Neural crest cell (in vitro differentiated cells): ENCODE measurements at places on chromosomes 12 and 14.

- no peak for DNase-seq
Observed at GRCh38 chr12:118038137-118038536, 21.6 kb downstream of the RFC5 start.

- no peak for DNase-seq
Observed at GRCh38 chr12:116267948-116268347, 9.5 kb downstream of the MED13L start.

DNA sequence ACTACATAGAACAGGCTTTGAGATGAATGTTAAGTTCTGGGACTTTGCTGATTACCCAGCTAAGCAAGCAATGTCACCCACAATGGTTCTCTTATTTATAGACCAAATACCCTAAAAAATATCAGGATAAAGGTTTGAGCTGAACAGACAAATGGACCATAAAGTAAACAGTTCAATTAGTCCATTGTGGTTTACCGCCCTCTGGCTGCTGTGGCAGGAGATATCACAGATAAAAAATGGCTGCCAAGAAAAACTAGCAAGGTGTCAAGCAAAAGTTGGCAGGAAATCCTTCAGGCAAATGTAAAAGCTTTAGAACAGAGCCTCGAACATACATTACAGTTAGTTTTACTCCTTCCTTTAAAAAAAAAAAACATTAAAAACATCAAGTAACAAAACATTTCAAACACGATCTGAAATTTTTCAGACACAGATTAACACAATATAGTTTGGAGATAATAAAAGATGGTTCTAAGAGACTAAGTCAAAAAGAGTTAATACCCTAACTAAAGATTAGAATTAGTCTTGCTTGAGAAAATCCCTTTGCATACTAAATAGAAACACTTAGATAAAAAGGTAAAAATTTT lies 41.3 kb downstream of the MED13L start:
- no peak for DNase-seq

DNA sequence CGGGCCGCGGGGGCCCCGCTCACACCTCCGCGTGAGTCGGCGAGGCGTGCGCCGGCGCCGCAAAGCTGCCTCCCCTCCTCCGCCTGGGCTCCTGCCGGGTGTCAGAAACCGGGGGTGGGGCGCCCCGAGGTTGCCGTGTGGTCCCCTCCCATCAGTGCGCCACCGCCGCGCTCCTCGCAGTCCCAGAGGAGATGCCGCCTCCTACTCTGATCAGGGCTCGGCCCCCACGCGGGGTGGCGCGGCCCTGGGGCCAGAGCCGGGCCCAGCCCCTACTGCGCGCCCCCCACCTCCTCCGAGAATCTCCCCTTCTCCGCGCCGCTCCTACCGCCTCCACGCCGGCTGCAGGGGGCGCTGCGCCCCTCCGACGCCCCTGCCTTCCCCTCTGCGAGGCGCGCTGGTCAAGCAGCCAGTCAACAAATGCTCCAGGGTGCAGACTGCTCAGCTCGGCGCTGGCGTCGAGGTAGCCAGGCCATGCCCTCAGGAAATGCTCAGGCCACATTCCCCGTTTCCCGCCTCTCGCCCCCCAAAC lies 467 bp upstream of the JAG2 start:
- DNase-seq: peak; percentile 54

- DNase-seq: no peak
Observed at GRCh38 chr12:2149091-2149490, 96.3 kb downstream of the CACNA1C start.
